CD8-positive, alpha-beta T cell (primary cell): ENCODE measurements at places on chromosomes 2 and 18. TPM values are rescaled to one million over a fixed set of nuclear protein-coding genes. Genes with fewer than 3 reads are reported as not detected.

- no peak for DNase-seq
These were observed 202.1 kb downstream of the CYP26B1 start for GRCh38 chr2:71945603-71945959.

- DNase-seq = no peak
These were observed 74.7 kb downstream of the MERTK start for GRCh38 chr2:111972955-111973565.

DNA sequence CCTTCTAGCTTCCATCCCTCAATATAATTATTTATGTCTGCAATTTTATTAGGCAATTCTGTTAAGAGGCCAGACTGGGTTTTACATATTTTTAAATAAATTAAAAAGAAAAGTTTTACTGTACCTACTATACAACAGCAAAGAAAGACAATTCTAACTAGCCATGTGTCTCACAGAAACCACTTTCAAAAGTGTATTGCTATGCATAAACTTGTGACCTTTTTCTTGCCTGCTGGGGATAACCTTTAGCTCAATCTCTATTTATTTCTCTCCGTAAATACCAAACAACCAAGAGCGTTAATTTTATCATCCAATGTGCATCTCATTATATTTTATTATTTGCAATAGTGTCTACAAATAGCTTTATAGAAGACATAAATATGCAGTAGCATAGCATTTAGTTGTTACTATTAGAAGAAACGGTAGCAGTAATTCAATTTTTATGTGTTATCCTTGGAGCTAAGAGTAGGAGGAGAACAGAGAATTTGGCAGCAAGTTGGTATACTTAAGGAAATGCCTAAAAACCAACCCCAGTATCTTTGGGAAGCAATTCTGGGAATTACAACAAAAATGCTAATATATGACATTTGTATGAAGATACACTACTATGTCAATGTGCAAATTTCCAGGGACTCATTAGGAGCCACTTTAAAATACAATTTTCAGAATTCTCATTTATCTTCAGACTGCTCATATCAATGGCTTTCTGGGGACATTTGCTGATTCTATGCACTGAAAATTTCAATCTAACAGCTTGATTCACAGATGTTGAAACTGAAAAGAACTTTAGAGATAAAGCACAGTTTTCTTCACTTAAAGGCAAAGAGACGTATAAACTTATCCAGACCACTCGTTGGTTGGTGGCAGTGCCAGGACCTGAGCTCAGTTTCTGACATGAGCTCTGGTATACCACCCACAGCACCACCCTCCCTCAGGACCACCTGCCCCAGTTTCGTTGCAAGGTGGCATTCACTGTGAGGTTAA lies 23.0 kb upstream of the RTN4 start:
- no peak for DNase-seq

DNA sequence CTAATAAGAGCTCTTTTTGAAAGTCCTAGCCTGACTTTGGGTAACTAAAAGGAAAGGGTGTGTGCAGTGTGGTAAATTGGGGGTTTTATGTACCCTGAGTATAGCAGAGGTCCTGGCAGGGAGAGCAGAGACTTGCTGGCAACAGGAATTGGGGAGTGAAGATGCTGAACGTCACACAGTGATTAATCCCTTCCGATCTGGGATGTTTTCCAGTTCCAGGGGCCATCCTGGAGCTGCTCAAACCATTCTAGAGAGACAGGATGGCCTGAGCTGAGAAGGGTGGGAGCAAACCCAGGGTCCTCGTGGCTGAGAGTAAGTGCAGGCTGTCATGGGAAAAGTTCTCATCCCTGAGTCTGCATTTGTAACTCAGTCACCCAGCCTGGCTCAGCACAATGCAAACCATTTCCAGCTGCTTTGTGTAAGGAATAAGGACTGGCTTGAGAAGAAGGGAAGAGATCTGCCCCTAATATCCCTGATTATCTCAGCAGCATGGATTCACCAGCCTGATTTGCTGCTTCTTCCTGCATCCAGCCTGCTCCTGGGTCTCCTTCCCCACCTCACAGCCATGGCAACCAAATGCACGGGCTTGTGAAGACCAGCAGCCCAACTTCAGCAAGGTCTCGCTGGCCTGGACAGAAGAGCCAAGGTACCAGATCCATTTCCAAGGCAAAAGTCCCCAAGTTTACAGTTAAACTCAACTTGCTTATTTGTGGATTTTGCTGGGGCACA lies 47.1 kb upstream of the CELF4 start:
- DNase-seq = no peak

DNA sequence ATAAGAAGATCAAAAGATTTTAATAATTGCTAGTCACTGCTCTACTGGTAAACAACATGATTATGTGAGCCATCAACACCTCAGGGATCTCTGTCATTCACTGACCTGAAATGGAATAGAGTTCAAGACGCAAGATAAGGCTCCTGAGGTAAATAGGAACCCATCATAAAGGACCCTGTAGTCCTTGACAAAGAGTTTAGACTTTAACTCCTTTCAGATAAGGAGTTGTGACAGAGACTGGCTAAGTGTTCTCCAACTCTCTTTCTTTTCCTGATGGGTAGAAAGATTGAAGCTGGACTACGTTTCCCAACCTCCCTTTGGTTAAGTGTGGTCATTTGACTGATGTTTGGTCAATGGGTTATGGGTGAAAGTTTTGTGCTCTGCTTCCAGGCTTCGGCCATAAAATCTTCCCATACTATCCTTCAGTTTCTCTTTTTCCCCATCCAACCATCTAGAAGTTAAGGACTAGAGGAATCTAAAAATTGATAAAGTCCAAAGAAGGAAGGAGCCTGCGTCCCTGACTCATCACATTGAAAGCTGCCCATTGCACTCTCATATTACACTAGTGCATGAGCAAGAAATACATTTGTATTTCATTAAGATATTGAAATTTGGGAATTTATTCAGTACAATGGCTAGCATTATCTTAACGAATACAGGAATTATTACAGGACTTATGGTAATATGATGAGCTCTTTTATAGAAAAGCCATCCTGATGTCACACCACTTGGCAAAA lies 293.7 kb upstream of the ACVR2A start:
- no peak for DNase-seq

DNA sequence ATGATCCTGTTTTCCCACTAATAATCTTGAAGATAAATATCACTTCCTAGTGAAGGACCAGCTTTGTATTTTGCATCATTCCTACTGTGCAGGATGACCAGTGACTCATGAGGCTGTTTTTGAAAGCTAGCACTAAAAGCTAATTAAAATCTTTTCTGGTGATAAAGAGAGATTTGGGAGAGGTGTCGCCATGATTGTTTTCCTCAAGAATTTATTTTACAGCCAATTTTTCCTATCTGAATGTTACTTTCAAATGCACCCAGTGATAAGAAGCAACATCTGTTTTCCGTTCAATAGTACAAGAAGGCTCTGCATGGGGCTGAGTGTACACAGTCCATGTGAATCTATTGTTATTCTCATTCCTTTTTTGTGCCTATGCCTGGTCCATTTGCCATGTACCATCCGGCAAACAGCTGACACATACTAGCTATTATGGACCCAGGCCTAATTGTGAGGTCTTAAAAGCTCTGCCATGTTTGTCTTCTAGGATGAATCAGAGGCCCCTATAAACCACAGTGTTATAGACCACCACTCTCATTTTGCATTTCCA lies 28.4 kb downstream of the MEIS1 start:
- DNase-seq = no peak

The ECEL1 gene
- total RNA-seq = not detected

The INO80D gene
- total RNA-seq = 48.6 TPM
